ENCODE measurements at places on chromosomes 4 and X.
A peak's percentile ranks its signal among the peaks of the same experiment; 100 is the strongest.

DNA sequence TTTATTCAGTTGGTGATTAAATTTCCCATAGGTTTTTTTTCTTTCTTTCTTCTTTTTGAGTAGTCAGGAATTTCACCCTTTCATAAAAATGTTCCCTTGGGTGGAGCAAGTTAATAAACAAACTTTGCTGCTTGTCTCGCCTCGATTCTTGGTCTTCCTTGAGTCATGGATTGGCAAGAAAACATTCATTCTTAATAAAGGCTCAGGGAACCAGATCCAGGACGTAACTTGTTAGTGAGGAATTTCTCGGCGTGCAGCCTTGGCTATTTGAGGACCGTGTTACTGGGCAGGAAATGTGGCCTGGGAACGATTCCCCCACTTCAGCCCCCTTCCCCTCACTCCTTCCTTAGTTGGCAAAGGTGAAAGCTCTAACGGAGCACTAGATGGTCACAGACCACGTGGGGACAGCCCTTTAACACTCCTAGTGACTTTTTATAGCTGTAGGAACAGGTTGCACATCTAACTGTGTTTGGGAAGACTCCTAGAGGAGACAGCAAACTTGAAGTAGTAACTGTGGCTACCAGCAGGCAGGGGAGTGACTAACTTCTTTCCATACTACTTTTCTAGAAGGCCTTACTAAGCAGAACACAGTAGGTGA, 106.8 kb downstream of the UCHL1 start:
- no peak for DNase-seq

- peak; percentile 18 for DNase-seq
These were observed 618 bp downstream of the RBBP7 start for GRCh38 chrX:16869393-16870094.

DNA sequence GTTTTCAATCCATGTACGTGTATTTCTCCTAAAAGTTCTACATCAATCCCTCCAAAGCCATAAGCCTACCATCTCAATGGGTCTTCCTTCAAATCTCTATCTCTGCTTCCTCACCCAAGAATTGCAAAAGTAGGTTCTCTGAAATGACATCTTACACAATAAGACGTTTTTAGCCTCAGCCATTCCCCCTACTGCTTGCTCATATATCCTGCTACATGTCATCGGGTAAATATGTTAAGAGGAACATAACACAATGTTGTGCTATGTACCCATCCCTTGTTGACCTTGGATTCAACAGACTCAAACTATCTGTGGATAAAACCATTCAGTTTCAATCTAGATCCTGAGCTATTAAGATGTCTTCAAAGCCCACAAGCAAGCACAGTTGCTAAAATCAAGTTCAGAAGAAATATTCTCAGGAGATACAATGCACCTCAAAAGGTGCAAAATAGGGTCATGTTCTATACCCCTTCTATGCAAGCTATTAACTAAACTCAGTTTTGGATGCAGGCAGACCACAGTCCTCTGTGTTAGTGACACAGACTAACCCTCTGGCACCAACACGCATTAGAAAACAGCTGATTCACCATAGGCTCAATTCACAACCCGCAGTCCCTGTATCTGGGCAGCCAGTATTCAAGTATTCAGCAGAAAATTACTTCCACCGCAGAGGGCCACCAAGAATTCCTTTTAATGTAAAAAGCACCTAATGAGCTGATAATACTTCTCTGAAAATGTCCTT, 56.8 kb downstream of the CD99L2 start:
- DNase-seq = no peak

GRCh38 chr4:127629371-127629770, 3.4 kb upstream of the INTU start:
- DNase-seq = no peak

DNA sequence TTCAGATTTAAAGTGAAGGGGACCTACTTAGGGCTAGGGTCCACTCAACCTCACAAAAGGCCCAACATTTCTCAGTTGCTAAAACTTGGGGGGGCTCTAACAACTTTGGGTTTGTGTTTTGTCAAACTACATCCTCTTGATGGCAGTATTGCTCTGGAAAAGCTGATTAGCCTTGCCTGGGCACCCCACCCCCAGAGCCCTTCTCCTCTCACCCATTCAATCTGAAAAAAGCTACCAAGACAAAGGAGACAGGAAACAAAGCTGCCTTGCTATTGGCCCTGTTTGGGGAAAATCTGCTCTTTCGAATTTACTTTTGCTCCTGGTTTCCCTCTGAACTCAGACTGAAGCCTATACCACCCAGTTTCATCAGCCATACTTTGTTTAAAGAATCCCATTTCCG, 195.2 kb upstream of the STK26 start:
- no peak for DNase-seq

GRCh38 chr4:72390409-72390808, 178.6 kb downstream of the ADAMTS3 start:
- no peak for DNase-seq

DNA sequence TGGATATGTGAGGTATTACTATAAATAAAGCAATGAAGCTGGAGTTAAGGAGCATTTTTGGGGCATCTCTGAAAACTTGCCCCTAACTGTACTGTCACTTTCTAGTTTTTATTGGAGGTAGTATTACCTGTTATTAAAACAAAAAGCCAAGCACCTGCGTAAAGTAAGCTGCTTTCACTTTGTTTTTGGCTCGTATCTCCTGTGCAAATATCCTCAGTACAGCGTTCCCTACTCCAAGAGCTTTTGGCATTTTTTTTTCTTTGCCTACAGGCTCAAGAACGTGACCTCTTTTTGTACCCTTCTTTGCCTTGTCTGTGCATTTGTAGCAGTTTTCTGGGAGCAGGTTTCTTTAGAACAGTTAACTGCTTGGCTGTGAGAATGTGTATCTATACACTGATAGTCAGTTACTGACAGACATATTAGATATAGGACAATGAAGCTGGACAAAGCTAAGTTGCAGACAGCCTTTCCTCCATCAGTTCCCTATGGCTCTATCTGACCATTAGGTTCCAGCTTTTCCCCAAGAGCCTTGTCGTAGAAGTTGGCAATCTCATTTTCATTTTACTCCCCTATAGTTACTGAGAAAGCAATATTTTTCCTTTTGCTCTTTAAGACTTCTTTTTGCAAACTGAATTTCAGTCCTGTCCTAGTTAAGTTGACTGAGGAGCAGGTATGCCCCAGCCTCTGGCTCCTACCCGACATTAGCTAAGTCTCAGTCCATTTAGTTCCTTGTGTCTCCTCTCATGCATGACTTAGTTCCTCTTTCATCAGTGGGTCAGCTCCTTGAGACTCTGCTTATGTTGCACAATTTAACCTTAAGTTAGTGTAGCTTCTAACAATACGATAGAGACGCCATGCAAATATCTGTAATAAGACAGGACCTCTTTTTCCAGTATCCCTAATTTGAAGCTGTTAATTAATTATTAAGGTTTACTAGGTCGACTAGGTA, 71.5 kb upstream of the HPRT1 start:
- no peak for DNase-seq

DNA sequence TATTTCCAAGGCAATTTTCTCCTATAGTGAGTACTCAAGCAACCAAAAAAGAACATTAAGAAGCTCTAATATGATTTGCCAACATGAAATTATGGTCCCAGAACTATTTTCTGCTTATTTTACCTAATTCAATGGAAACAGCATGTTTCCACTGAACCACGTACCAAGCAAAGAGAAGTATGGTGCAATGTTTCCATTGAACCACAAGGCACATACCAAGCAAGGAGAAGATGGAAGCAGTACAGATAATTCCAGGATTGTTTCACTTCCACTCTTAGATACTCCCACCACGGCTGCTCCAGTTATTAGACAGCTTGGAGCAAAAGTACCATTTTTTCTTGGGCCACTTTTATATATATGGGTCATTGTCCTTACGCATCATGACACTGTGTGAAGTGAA, 164.9 kb downstream of the RNF150 start:
- DNase-seq = no peak

GRCh38 chr4:1234309-1234695, 14.6 kb downstream of the CTBP1 start:
- no peak for DNase-seq

- no peak for DNase-seq
These were observed 1.0 kb downstream of the NDST3 start for GRCh38 chr4:118035309-118035708.

DNA sequence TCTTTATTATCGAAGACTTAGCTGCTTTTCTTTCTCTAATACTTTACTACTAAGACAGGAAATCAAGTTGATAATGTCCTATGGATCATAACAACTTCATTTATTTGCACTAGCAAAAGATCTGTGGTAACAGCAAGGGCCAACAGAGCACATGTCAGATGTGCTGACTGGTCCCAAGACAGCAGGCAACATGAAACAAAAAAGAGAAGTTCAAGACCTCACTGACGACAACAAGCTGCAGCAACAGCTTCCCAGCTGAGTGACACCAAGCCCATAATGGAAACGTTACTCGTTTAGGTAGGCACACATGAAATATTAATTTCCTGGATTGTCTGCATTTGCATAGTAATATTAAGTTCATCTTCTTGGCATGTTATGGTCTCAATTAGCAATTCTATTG, 126.9 kb downstream of the UNC5C start:
- DNase-seq = no peak

DNA sequence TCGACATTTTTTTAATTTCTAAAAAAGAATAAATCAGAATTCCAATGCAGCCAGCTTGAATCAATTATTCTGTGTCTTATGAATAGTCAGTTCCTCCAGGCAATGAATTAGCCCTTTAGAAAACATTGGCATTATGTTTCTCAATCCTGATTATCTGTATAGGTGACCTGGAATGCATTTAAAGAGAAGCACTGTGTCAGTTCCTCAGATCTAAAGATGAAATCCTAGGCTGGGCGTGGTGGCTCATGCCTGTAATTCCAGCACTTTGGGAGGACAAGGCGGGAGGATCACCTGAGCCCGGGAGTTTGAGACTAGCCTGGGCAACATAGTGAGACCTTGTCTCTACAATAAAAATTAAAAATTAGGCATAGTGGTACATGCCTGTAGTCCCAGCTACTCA, 43.5 kb downstream of the MND1 start:
- no peak for DNase-seq

DNA sequence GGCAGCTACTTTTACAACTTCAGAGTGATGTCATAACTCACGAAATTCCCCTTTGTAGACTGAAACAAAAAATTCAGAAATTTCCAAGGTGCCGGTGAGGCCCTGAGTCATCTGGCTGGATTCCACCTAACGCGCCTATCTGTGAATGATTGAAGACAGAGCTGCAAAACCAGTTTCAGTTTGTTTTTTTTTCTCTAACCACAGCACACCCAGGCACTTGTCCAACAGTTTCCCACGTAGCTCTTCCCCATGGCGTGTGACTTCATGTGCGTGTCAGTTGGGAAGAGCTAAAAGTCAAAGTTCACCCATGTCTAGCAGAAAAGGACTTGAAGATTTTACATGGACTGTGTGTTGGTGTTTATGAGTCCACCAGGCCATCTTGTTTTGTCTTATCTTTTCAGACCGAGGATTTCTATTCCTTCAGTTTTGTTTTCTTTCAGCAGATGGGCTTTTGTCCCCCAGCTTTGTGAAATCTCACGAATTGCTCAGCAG, 16.4 kb downstream of the TCEANC start:
- DNase-seq = no peak

Measured in stimulated activated CD8-positive, alpha-beta memory T cell treated with anti-CD3 and anti-CD28 coated beads, Interleukin-7, amount 100 ng/mL, for 1 hour (primary cell).